ENCODE measurements at places on chromosomes 4 and X.

GRCh38 chrX:72121383-72121782, 10.3 kb downstream of the RTL5 start:
- no peak for DNase-seq

GRCh38 chrX:20499763-20500162, 233.1 kb upstream of the RPS6KA3 start:
- no peak for DNase-seq

GRCh38 chr4:86596807-86597206, 2.7 kb downstream of the PTPN13 start:
- no peak for DNase-seq

DNA sequence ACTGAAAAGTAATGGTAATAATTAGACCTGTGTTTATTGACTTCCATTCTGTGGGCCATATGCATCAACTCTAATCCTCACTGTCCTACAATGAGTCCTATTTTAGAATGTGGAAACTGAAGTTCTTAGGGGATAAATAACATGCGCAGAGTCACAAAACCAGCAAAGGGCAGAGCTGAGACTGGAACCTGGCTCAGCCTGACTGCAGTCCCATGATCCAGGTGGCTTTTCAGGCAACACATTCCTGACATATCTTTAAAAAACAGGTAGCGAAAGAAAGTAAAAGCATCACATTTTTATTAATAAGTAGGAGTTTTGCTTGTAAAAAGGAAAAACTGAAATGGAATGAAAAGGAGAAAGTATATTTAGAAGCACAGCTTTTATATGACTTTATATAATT, 34.7 kb upstream of the PRSS48 start:
- DNase-seq: no peak

- no peak for DNase-seq
These were observed 124.4 kb upstream of the PCDH18 start for GRCh38 chr4:137656661-137657060.

GRCh38 chr4:187632260-187632995, 363.1 kb upstream of the ZFP42 start:
- DNase-seq: no peak

DNA sequence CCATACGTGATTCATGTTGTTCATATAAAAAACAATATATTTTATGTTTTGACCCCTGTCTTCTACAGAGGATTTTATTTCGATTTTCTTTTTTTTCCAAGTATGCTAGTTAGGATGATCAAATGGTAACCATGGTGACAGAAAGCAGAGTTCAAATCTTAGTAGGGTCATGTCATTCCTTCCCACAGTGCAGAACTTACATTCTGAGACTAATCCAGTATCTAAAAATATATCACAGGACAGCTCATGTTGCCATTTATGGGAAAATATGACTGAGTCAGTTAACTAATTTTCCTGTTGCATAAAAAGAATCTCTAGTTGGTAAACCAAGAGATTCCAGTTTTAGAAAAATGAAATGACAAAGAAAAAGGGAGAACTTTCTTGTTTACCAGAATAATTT, 209.5 kb downstream of the PARM1 start:
- DNase-seq: no peak

All from mesothelial cell of epicardium (in vitro differentiated cells).